Uterus (tissue), 4 donors: ENCODE measurements at places on chromosomes 4 and X. TPM values are rescaled to one million over a fixed set of nuclear protein-coding genes. Genes with fewer than 3 reads are reported as not detected.

GRCh38 chrX:80014141-80014940 is at the start of gene TBX22:
Gene TBX22, plus strand, starts transcription at chrX:80014753. Its CDS starts 7,517 bp downstream, at chrX:80022270.
- H3K27ac ChIP-seq, result no peak within 1 kb of the TSS
- H3K4me3 ChIP-seq, result no peak within 1 kb of the TSS
- H3K36me3 ChIP-seq, result no peaks in the 10 kb centered on the region
- H3K27me3 ChIP-seq, result no peaks in the 10 kb centered on the region
- no peak for DNase-seq
- H3K4me1 ChIP-seq, result no peaks in the 10 kb centered on the region

DNA sequence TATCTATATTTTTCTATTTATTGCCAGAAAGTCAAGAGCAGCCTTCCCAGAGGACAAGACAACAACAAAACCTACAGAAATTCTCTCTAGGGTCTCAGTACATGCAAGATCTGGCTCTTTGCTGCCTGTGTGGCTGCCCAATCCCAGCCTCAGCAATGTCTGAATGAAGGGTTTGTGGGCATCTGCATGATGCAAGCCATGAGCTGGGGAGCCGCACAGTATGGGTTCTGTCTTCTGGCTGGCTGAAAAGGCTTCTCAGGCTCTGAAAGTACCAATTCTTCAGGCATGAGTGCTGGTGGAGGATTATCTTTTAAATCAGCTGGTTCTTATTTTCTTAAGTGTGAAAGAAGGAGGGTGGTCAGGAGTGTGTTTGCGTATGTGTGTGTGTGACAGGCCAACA is 104.6 kb downstream of the PDGFRA start:
- H3K4me1 ChIP-seq, result no peaks in the 10 kb centered on the region
- H3K4me3 ChIP-seq, result no peak overlapping the region
- H3K27me3 ChIP-seq, result no peaks in the 10 kb centered on the region
- DNase-seq, result no peak
- no peak overlapping the region for H3K27ac ChIP-seq

DNA sequence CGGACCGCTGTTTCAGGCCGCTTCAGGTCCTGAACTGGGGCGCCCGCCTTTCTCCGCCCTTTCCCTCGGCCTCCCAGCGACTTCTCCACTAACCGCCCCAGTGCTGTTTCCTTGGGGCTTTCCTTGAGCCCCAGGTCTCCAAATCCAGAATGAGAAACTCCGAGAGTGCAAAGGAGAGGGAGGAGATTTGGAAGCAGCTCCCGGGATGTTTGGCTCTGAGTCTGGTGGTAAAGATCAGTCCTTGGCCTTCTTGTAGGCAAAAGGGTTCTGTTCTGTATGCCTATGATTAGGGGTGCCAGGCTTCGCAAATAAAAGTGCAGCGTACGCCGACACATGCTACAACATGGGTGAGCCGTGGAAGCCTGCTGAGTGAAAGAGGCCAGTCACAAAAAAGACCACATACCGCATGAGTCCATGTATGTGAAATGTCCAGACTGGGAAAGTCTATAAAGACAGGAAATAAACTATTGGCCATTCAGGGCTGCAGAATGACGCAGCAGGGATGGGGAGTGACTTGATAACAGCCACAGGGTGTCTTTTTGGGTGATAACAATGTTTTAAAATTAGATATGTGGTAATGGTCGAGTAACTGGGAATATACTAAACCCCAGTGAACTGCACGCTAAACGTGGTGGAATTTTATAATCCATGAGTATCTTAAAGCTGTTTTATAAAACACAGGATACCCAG is 99.8 kb downstream of the TRAPPC11 start:
- H3K27me3 ChIP-seq, result no peaks in the 10 kb centered on the region
- no peak overlapping the region for H3K27ac ChIP-seq
- no peak for DNase-seq
- H3K4me3 ChIP-seq, result no peak overlapping the region
- no peaks in the 10 kb centered on the region for H3K36me3 ChIP-seq
- H3K4me1 ChIP-seq, result no peaks in the 10 kb centered on the region

DNA sequence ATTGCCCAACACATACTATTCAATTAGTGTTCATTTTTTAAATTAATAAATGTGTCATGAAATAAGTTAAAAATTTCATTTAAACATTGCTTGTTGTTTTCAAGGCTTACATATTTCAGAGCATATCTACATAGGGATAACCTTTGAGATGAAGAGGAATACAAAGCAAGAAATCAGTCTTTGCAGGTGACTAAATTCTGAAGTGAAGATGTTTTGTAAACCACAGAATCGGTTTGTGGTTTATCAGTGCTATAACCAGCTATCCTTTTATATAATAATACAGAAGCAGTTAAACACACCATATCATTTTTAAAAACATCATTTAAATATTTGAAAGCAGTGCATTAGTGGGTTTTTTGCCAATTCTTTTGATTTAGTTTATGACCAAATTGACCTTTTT is 26.9 kb downstream of the FAM241A start:
- no peak overlapping the region for H3K27ac ChIP-seq
- H3K4me3 ChIP-seq, result no peak overlapping the region
- H3K4me1 ChIP-seq, result no peaks in the 10 kb centered on the region

PRKG2 gene
- total RNA-seq, result 0.18 TPM

GRCh38 chr4:96713271-96713850 is 873.5 kb downstream of the PDHA2 start:
- no peak for DNase-seq
- no peak overlapping the region for H3K27ac ChIP-seq
- H3K36me3 ChIP-seq, result no peaks in the 10 kb centered on the region
- H3K4me3 ChIP-seq, result no peak overlapping the region
- no peaks in the 10 kb centered on the region for H3K27me3 ChIP-seq
- no peaks in the 10 kb centered on the region for H3K4me1 ChIP-seq

DNA sequence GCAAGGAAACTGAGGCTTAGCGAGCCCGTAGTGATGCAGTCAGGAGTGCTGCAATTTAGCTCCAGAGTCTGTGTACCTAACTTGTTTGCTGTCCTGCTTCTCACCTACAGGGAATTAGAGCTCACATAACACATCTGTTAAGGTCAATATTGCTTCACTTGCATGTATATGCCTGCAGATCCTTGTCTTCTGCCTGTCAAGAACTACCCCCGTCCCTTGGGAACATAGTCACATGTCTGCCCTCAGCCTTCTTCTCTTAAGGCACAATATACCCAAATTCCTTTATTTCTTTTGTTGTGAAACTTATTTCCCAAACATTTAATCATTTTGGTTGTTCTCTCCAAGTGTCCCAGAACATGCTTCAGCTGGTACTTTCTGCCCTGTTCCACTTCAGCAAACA is 103.3 kb upstream of the LEF1 start:
- DNase-seq, result no peak
- H3K4me3 ChIP-seq, result no peak overlapping the region
- H3K27me3 ChIP-seq, result no peaks in the 10 kb centered on the region

LARP1B gene
- 33.9 TPM for total RNA-seq

HPGD gene
- 190 TPM for total RNA-seq

ESX1 gene
- total RNA-seq, result not detected

DNA sequence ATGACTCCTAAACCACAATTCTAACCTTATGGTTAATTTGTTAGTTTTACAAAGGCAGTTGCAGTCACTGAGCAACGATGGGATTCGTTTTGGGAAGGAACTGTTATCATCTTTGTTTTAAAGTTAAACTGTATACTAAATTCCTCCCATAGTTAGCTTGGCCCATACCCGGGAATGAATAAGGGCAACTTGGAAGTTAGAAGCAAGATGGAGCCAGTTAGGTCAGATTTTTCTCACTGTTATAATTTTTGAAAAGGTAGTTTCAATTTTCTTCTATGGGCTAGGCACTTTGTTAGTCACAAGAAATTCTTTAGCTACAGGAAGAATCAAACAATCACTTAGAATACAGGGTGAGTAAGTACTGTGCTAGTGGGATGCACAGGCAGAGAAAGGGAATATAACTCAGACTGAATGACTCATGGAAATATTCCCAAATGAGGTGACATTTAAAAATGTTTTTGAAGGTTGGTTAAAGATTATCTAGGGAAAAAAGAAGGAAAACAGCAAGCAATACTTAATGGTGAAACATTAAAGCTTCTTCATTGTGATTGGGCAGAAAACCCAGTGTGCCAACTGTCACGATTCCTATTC is 153.6 kb downstream of the MAGEB17 start:
- no peaks in the 10 kb centered on the region for H3K4me1 ChIP-seq
- H3K4me3 ChIP-seq, result no peak overlapping the region
- H3K36me3 ChIP-seq, result no peaks in the 10 kb centered on the region
- no peak overlapping the region for H3K27ac ChIP-seq
- no peaks in the 10 kb centered on the region for H3K27me3 ChIP-seq

- no peak overlapping the region for H3K27ac ChIP-seq
- DNase-seq, result no peak
- H3K4me1 ChIP-seq, result peaks cover 9% of the 10 kb centered on the region
- H3K27me3 ChIP-seq, result no peaks in the 10 kb centered on the region
- H3K4me3 ChIP-seq, result no peak overlapping the region
Measured at GRCh38 chr4:1164040-1164439, 8.3 kb downstream of the SPON2 start.

GRCh38 chr4:3469386-3470243 is 6.5 kb downstream of the DOK7 start:
- H3K36me3 ChIP-seq, result no peaks in the 10 kb centered on the region
- no peak for DNase-seq
- no peak overlapping the region for H3K27ac ChIP-seq
- no peaks in the 10 kb centered on the region for H3K27me3 ChIP-seq
- no peaks in the 10 kb centered on the region for H3K4me1 ChIP-seq

DNA sequence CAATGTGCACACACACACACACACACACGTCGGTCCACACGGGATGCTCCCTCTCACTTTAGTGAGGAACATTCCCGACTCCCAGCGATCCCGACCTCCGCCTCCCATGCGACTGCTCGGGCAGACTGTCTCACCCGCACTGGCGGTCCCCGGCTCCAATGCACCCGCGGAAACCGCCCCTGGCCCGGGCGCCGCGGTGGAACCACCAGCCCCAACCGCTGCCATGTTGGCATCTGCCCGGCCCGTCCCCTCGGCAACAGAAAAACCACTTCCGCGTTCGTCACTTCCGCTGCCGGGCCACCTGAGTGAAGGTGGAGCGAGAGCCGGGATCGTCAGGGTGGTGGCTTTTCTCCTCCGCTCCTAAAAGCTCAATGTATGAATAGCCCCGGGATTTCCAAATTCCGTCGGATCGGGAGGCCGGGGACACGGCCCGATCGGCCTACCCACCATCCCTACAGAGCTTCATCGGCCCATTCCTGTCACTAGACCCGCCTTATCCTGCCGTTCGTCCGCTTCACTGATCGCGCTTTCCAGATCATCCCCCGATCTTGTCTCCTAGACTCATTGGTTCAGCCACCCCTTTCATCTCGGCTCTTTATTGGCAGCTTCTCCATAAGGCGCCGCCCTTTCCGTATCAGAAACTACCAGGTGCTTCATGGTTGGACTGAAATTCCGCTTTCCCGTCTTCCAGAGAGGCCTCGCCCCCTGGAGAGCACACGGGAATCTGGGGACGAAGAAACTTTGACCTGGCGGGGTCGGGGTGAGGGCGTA is at the start of gene SLC35A2:
Gene SLC35A2 (minus strand): TSS at position 235 of the 771 bp plus-strand sequence. CDS start 10 bp downstream, at position 225.
- H3K4me3 ChIP-seq, result peak within 1 kb of the TSS; percentile 58
- H3K36me3 ChIP-seq, result no peaks in the 10 kb centered on the region
- H3K27me3 ChIP-seq, result no peaks in the 10 kb centered on the region
- no peaks in the 10 kb centered on the region for H3K4me1 ChIP-seq
- peak; percentile 78 for DNase-seq

DNA sequence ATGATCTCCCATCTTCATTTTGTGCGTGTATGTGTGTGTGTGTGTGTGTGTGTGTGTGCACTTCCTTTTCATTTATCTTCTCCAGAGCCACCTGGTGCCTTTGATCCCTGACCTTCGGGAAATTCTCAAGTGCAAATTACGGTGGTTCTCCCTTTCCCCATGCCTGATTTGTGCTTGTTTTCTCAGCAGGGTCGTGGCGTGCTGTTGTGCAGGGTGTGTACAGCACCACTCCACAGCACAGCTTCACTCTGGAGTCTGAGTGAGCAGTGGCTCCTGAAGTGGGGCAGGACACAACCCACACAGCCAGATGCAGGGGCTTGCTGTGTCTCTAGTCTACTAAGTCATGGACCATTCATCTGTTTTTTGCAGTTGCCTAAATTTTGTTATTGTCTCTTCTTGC is 114.2 kb upstream of the TBC1D9 start:
- H3K27ac ChIP-seq, result no peak overlapping the region
- no peaks in the 10 kb centered on the region for H3K36me3 ChIP-seq
- H3K4me3 ChIP-seq, result no peak overlapping the region
- H3K27me3 ChIP-seq, result no peaks in the 10 kb centered on the region
- DNase-seq, result no peak
- H3K4me1 ChIP-seq, result no peaks in the 10 kb centered on the region

DNA sequence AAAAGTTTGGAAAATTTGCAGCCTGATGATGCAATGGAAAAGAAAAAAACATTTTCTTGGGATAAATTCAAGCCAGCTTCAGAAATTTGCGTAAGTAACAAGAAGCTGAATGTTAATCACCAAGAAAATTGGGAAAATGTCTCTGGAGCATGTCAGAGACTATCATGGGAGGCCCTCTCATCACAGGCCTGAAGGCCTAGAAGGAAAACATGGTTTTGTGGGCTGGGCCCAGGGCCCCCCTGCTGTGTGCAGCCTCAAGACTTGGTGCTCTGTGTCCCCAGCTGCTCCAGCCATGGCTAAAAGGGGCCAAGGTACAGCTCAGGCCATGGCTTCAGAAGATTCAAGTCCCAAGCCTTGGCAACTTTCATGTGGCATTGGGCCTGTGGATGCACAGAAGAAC is 1049.8 kb upstream of the GRIA3 start:
- H3K27me3 ChIP-seq, result no peaks in the 10 kb centered on the region
- DNase-seq, result no peak
- no peaks in the 10 kb centered on the region for H3K4me1 ChIP-seq
- no peak overlapping the region for H3K4me3 ChIP-seq
- no peaks in the 10 kb centered on the region for H3K36me3 ChIP-seq

DNA sequence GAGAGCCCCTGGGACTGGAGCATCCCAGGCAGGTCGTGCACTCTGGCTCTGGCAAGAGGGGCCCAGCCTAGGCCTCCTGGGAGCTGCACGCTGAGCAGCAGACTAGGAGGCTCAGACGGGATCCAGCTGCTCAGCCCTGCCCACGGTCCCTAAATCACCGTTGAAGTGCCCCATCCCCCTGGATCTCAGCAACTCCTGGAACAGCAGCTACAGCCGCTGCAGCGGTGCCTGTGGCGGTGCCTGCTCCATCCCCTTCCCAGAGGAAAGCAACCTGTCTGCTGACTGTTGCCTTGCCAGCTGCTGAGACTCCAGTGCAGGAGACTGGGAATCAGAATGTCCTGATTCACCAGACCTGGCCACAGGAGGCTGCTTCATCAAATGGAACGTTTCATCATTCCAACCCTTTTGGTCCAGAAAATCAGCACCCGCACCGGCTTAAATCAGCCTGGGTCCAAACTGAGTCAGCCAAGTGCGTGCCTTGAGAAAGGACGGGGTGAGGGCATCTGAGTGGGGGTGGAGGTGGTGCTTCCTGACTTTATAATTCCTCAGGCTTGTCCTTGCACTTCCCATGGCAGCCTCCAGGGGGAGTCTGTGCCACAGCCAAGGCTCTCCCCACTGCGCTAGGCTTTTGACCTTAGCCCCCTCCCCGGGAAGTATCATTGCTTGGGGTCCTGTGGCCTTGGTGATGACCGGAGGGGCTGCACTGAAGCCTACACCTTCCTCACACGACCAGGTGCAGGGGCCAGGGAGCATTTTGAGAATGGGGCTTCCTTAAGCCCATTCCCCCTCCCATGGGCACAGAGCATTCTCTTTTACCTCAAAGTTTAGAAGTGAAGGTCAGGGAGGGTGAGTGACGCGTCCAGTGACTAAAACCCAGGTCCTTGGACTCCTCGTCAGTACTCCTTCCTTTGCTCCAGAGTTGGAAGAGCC is 6.5 kb downstream of the ZNF185 start:
- H3K27ac ChIP-seq, result no peak overlapping the region
- H3K4me3 ChIP-seq, result no peak overlapping the region
- H3K36me3 ChIP-seq, result no peaks in the 10 kb centered on the region
- no peaks in the 10 kb centered on the region for H3K4me1 ChIP-seq
- no peaks in the 10 kb centered on the region for H3K27me3 ChIP-seq

GYG2 gene
- total RNA-seq, result 9.6 TPM
